Lung (tissue), 17 donors: ENCODE measurements at places on chromosomes 12 and 14.

DNA sequence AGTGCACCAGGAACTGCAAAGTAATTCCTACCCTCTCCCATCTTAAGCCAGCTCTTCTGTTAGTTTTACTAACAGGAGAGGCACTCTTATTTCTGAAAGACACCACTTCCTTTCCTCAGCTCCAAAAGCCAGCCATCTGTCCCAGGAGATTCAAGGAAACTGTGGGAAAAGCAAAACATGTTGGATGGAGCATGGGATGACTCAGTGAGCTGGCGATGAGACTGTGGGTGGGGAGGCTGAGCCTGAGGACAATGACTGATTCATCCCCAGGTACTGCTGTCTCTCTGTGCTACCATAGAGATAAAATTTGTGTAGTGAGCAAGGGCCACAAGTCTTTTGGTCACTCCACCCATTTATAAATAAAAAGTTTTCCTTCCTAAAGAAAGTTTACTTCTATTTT, 141.4 kb downstream of the MYRFL start:
- no peak for DNase-seq

DNA sequence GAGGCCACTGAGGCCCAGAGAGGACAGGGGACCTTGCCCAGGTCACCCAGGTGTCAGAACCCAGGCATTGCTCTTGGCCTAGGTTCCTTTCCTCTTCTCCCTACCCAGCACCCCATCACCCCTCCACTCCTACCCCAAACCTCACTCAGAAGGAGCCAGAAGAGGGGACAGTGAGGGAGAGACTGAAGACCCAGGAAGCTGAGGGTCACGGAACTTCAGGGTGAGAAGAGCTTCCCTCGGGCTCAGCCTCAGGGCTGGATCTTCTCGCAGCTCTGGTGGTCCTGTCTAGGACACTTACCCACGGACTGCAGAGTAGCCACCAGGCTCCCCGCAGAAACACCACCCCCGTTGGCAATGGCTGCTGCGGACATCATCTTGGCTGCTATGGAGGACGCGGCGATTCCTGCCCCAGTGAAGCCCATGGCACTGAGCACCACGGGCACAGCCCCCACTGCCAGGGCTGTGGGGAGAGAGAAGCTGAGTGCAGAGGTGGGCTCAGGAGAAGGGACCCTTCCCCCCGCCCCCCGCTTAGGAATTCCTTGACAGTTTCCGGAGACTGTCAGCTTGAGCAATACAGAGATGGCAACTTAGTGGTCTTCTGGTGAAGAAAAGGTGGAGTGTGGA, 1.1 kb downstream of the IFI27L2 start:
- no peak for DNase-seq

- no peak for DNase-seq
Measured at GRCh38 chr14:55075628-55076175, 24.3 kb downstream of the MAPK1IP1L start.

GRCh38 chr12:115370207-115370606, 686.2 kb upstream of the TBX3 start:
- no peak for DNase-seq

DNA sequence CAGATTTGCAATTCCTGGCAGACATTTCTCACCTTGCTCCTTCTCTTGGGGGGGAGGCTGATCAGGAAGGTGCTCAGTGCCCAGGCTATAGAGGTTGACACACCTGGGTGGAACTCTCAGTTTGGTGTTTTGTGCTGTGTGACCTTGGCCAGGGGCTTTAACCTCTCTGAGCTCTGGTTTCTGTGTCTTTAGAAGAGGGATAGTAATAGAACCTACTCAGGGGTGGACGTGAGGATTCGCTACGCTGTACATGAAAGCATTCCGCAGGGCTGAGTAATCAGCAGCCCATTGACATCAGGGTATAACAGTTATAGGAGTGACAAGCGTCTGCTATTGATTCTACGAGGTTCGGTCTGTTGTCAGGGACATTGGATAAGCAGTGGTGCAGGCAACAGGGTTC, 98.1 kb downstream of the PHETA1 start:
- peak; percentile 35 for DNase-seq

- no peak for DNase-seq
Measured at GRCh38 chr12:75665216-75665615, 153.8 kb upstream of the KRR1 start.
